Cortex of kidney (tissue), 1 donor: ENCODE measurements at places on chromosomes 2 and 18.

DNA sequence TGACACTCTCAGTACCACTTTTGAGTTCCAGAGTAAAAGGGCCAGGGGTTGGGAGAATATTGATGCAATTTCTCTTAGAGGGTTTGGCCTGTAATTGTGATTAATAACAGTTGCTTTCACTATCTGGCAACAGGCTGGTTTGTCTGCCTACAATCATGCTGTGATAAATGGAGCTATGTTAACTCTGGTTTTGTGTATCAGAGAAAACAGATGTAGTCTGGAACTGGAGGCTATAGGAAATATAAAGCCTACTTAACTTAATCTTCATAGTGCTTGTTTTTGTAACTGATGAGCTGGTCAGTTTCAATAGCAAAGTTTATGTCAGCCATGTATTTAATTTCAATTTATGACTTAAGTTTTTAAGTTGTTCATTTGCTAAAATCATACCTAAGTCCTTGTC is 138.0 kb downstream of the AGPS start:
- DNase-seq, result no peak

DNA sequence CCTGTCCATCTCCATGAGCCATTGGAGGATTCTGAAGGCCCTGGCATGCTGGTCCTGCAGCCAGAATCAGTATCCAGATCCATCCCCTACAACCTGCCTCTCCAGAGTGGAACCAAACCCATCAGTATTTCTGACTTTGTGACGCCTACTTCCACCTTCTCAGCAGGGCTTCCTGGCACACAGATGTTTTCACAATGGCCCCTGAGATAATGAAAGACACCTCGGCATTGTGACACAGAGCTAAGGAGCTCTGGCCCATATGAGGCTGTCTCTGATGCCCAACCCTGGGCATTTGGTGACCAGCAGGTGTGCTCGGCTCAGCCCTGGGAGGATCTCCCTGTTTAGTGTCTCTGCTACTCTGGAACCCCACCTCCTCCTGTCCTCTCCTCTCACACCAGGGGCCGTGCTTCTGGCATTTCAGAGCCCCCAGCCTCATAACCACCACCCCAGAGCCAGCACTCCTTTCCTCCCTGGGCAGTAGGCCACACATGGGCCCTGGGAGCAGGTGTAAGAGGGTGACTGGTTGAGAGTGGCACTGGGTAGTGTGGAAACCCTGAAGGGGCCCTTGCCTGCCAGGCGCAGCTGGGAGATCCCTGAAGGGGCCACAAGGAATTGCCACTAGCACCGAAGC is 38.2 kb downstream of the FOSL2 start:
- DNase-seq, result no peak

DNA sequence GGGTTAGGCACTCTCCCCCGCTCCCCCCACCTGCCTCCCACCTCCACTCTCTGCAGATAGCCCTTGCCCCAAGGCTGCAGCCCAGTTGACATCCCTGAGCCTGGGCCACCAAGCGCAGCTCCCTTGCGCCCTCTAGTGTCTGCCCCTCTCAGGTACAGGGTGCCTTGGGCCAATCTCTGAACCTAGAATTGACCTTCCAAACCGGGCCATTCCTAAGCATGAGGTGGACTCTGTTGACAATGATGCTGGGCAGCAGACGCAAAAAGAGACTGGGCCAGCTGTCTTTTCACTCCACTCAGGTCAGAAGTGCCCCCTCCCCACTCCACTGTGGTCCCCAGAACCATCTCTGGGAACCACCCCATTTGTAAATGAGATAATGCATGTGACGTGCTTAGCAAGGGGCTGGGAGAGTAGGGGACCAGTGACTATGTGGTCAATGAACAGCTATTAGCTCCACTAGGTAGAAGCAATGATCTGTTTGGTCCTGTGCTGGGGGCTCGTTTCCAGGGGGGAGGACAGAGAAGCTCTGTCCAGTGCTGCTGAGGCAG is 43.3 kb upstream of the PLB1 start:
- DNase-seq, result no peak

DNA sequence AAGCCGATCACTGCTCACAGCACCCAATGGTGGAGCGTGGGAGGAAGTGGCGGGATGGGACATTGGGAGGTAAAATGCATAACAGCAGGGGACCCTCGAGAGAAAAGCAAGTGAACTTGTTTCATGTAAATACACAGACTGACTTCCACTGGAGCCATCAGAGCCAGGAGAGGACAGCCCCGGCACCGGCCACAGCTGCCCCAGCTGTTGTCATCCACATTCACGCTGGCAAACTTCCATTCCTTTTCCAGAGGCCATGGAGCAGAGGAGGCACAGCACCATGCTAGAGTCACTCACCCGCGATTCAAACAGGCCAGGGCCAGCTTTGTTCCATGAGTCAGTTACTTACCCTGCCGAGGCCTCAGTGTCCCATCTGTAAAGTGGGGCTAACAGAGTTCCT is 610.9 kb upstream of the SALL3 start:
- DNase-seq, result no peak

DNA sequence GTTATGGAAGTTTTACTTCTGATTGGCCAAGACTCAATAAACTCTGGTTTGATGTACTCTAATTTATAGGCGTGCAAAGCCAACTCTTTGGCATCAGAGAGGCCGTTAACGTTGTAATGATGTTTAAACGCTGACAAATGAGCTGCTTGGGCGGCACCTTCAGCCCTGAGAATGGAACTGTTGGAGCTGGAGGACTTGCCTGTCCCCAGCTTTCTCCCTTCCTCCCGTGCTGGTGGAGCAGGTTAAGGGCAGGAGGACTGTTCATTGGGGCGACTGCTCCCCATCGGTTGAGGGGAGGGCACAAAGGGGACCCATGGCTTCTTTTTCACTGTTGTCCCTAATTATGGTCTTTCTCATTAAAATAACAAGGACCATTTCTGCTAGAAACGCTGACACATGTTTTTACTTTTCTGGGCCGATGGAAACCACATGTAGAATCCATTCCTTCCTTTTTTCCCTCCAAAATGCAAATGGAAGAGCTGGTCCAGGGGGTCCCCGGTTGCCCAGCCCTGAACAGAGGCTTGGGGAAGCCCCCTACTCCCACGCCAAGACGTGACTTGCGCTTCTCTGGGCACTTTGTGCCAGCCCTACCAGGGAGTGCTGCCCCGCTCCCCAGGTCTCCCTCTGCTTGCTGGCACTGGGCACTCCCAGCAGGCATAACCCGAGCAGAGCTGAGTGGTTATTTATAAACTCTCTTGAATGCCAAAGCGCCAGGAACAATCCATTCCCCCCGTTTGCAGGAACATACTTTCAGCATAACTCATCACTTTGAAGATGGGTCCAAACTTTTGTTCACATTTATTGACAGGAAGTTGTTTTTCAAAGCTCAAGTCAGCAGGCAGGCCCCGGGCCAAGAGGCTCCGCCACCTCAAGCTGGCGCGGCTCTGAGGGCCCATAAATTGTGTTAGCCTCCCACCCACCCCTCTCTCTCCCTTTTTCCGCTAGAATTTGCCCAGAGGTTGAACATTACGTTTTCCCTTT is 170.1 kb downstream of the ASB1 start:
- no peak for DNase-seq

DNA sequence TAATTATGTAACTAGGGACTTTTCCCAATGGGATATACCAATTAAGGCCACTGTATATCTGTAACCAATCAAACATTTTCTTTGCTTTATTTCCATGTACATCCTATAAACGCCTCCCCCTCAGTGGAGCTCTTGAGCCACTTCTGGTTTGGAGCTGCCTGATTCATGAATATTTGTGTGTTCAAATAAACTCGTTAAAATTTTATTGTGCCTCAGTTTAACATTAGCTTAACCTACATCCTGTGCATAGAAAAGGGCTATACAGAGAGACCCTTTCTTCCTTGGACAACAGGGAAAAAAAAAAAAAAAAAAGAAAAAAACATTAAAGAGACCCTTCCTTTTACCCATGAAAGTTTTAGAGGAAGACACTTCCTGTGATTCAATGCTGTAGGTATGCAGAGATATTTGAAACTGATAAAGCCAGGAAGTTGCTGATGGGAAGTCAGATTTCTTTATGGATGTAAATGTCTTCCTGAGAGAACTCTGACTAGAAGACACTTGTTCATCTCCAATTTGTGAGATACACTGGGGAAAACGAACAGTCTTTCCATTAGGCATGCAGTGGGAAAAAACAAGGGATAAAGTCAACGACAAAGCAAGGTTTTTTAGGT is 614.6 kb upstream of the SOX11 start:
- DNase-seq, result no peak

DNA sequence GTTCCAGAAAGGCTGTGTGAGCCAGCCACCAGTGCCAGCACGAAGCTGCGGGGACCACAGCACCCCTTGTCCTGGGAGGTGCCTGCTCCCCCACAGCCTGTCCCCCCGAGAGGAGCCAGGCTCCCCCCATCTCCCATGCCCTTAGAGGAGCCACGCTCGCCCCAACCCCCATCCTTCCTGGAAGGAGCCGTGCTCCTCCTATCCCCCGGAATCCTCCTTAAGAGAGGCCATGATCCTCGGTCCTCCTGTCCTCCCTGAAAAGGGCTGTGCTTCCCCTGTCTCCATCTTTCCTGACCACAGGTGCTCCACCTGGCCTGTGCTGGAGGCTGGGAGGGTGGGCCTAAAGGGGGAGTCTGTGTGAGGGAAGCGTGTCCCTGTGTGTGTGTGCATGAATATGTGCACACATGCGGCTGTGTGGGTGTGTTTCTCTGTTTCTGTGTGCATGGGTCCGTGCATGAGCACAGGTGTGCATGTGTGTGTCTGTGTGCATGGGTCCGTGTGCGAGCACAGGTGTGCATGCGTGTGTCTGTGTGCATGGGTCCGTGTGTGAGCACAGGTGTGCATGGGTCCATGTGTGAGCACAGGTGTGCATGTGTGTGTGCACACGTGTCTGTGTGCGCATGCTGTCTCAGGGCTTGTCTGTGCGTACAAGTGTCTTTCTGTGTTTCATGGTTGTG is 80.3 kb downstream of the RTP5 start:
- DNase-seq, result no peak

- no peak for DNase-seq
Observed at GRCh38 chr2:208101716-208102631, 22.4 kb downstream of the CRYGD start.

DNA sequence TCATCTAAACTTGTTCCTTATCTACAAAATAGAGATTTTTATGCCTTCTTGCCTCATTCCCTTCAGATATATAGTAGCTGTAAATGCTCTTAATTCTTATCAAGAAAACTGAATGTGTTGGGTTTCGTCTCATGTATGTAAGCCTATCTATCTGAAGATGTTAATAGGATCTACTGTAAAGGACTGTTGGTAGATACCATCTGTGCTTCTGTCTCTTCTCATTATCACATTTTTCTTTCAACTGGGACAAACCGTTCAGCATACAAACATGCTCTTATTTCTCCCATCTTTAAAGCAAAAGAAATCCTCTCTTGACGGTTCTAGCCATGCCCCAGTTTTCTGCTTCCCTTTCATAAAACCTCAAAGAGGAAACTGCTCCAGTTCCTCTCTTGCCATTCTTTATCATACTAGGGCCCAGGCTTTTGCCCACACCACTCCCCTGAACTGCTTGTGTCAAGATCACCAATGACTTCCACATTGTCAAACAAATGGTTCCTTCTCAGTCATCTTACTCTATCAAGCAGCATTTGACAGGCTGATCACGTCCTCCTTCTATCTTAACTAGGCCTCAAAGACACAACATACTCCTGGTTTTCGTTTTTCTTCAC is 88.7 kb downstream of the ARHGEF33 start:
- DNase-seq, result no peak

GRCh38 chr18:57004366-57005121 is 142.3 kb upstream of the BOD1L2 start:
- DNase-seq, result no peak

DNA sequence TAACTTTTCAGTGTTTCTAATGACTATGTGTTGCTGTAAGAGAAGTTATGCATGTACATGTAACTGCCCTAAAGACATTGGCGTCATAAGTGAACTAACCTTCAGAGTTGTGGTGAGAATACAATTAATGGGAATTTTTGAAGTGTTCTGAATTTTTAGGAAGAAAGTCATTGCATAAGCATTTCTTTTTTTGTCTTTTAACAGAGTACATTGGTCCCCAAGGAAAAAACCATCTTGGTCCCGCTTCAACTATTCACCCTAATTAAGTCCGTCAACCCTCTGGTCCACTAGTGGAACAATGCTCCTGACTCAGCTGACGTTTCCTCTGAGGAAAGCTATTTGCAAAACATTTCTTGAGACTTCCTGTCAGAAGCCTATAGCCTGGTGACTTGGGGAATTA is 41.1 kb upstream of the VIT start:
- DNase-seq, result no peak

GRCh38 chr2:223055836-223056235 is 3.8 kb downstream of the KCNE4 start:
- DNase-seq, result no peak

DNA sequence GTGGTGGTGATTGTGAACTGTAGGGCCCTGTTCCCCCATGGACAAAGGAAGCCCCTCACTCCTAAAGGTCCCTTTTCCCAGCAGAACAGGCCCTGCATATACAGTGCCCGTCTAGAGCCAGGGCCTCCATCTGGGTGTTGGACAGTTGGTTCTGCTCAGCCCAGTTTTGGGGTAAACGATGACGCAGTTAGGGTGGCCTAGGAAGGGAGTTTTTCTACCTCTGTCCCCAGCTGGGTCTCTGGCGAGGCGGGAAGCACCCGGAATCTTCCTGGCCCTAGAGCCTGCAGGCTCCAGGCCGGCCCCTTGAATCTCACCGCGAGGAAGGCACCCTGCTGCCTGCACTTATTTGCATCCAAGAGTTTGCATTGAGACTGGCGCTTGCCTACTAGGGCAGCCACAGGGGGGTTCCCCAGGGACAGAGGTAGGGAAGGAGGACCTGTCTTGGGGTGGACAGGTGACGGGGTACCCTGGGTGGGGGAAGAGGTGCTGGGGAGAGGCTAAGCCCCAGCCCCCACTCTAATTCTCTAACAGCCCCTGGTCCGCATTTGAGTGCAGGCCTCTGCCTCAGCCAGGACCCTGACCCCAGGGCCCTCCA is 529 bp upstream of the MTA3 start:
- DNase-seq, result no peak

DNA sequence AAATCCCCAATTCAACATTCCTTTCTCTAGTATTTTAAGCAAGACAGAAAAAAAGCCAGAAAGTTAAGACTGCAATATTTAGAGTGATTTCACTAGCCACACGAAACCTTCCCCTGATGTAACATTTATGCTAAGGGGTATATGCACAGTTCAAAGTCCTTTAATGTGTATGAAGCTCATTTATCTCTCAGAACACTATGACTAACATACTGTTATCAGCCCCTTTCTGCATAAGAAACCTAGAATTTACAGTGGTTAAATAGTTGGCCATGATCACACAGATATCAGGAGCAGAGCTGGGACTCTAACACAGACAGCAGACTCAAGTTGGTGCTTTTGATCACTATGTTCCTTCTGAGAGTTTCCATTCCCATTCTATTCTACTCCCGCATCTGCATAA is 185.5 kb downstream of the CDH2 start:
- DNase-seq, result no peak

DNA sequence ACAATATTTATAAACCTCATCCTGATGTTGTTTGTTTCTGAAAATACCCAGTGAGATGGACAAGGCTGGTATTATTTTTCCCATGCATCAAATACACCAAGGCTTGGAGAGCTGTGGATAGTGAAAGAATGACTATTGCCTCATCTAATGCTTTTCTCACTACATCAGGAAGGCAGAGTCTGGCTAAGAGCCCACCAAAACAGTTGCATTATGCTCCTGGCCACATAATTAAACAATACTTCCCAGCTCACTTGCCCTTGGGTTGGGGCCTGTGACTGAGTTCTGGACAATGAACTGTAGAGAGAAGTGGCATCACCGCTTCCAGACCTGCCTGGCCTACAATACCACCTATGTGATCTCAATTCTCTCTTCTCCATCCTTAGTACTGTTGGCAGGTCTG is 46.4 kb upstream of the REEP1 start:
- DNase-seq, result no peak

GRCh38 chr2:168378960-168379669 is 77.0 kb upstream of the CERS6 start:
- DNase-seq, result no peak

- DNase-seq, result no peak
Observed at GRCh38 chr2:125855204-125855603, 800.8 kb upstream of the GYPC start.
